ENCODE measurements at places on chromosomes 3 and 15.
A peak's percentile ranks its signal among the peaks of the same experiment; 100 is the strongest.

- no peak for DNase-seq
Measured at GRCh38 chr3:106086636-106087035, 217.8 kb upstream of the CBLB start.

- DNase-seq = peak; percentile 85
Measured at GRCh38 chr3:13896473-13897154, 16.7 kb upstream of the WNT7A start.

DNA sequence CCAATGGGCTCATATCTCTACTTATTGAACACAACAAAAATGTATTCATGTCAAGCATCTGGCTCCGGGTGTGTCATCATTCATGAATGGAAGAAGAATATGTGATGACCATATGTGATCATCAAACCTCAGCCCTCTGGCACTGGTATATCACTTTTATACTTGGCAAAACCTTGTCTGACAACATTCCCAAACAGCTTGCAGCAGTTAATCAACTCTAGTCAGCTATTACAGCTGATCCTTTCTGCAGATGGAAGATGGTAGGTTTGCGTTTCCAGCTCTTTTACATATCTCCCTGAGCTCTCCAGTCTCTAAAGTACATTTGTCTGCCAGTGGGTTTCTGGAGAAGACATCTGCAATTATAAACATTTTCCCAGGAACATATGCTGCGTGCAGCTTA is 6.6 kb downstream of the PLSCR5 start:
- DNase-seq = no peak

- no peak for DNase-seq
Measured at GRCh38 chr15:95327661-95328060, 1002.8 kb upstream of the NR2F2 start.

DNA sequence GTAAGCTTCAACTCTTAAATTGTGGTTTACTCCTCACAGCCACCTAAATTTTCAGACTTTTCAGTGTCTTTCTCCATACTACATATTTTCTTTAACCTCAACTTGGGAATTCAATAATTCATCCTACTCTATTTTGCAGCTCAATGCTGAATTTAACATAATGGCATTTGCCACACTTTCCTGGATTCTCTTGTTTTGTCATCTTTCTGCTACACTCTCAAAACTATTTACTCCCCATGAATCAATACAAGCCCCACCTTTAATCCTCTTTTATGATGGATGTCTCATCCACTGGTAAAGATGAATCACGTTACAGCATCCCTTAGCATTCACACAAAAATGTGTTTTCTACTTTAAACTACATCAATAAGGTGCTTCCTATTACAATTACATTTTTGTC is 19.6 kb upstream of the CHMP2B start:
- no peak for DNase-seq

- DNase-seq = no peak
Measured at GRCh38 chr15:52326756-52327155, 31.2 kb upstream of the MYO5C start.

- DNase-seq = no peak
Measured at GRCh38 chr3:28290863-28291300, 49.5 kb downstream of the CMC1 start.

- no peak for DNase-seq
Measured at GRCh38 chr15:75815811-75816719, 27.2 kb upstream of the UBE2Q2 start.

- DNase-seq = no peak
Measured at GRCh38 chr3:162760789-162761188, 1264.2 kb downstream of the OTOL1 start.

DNA sequence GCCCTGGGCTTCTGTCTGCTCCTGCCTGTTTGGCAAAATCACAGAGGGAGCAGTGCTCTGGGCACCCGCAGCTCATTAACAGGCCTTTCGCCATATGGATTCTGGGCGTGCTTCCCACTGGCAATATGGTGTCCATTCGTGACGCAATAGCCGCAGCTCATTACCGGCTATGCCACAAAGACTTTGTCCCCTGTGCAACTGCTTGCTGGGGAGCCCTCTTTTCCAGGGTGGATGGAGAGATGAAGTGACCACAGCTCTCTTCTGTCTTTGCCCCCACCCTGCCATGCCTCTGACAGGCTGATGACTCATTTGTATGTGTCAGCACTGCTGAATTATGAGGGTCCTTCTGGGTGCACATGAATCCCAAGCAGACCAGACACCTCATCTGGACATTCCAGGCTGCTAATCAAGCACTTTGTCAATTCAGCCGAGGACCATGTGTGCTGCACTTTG is 214.3 kb upstream of the FEZF2 start:
- no peak for DNase-seq

GRCh38 chr3:183410759-183411158 is 17.7 kb downstream of the MCF2L2 start:
- peak; percentile 28 for DNase-seq

- DNase-seq = no peak
Measured at GRCh38 chr3:16813336-16813735, 71.4 kb upstream of the PLCL2 start.

GRCh38 chr3:62405135-62405534 is 31.8 kb upstream of the FEZF2 start:
- DNase-seq = no peak

DNA sequence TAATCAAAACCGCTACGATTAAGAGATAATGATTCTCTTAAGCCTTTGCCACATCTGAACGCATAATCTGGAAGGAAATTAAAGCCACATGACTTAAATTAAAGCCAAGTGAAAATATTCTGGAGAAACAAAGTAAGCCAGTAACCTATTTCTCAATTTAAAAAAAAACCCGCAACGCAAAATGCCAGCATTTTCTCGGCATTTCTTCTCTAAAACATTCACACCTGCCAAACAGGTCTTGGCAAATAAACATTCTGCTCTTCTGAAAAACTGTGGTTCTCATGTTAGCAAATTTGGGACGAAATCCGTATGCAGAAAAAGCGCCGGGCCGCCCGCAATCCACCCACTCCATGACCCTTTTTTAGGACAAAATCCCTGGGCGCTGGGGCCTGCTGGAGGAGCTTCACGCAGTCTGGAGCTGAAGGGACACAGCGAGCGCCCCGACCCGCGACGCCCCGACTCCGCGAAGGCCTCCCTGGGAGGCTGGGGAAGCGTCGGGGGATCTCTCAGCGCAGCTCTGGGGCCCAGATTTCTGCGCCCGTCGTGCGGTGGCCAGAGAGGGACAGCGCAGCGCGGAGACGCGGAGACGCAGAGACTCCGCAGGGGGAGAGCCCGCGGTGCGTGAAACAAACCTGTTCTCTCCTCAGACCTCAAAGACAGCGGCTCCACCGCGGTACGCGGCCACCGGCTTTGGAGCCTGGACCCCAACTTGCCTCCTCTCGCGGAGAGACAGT is 471 bp downstream of the NKIRAS1 start:
- DNase-seq = no peak

DNA sequence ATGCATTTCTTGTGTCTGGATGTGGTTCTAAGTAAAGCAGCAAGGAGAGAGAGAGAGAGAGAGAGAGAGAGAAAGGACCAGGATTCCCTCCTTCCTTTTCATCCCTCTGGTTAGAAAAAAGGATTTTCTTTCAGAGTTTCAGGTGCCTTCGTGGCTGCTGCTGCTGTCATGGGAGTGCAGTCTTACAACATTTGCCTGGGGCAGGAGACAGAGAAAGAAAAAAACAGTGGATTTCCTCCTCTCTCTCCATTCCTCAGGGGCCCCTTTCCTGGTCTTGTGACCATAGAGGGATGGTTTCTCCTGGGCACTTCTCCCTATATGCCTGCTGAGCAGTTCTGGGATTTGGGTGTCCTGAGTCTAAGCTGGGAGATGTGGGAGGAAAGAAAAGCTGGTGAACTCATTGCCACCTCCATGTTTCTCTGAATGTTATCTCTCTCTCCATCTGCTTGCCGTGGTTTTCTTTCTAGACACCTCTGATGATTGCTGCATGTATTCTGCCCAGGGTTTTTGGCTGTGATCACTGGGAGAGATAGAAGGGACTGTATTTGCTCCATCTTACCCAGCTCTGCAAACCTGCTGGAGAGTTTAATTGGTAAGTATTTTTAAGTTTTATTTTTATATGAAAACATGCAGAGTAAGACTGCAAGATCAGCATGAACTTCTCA is 142.4 kb upstream of the RGMA start:
- DNase-seq = no peak

GRCh38 chr3:71228156-71228866 is 355.2 kb downstream of the FOXP1 start:
- no peak for DNase-seq

GRCh38 chr3:128273109-128273840 is 120.0 kb downstream of the EEFSEC start:
- no peak for DNase-seq

GRCh38 chr15:39587096-39587721 is 6.3 kb downstream of the THBS1 start:
- no peak for DNase-seq

GRCh38 chr15:77024273-77025082 is 29.6 kb downstream of the PSTPIP1 start:
- peak; percentile 62 for DNase-seq

DNA sequence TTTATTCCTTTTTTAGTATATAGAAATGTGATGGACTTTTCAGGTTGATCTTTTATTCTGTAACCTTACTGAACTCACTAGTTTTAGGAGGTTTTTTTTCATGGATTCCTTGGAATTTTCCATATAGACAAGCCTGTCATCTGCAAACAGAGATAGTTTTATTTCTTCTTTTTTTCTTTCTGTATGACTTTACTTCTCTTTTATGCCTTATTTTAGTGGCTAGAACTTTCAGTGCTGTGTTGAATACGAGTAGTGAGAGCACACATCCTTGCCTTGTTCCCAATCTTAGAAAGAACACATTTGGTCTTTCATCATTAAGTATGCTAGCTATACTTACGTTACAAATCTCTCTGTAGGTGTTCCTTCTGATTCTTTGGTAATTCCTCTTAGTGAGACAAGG is 336.5 kb downstream of the PTPRG start:
- DNase-seq = no peak

DNA sequence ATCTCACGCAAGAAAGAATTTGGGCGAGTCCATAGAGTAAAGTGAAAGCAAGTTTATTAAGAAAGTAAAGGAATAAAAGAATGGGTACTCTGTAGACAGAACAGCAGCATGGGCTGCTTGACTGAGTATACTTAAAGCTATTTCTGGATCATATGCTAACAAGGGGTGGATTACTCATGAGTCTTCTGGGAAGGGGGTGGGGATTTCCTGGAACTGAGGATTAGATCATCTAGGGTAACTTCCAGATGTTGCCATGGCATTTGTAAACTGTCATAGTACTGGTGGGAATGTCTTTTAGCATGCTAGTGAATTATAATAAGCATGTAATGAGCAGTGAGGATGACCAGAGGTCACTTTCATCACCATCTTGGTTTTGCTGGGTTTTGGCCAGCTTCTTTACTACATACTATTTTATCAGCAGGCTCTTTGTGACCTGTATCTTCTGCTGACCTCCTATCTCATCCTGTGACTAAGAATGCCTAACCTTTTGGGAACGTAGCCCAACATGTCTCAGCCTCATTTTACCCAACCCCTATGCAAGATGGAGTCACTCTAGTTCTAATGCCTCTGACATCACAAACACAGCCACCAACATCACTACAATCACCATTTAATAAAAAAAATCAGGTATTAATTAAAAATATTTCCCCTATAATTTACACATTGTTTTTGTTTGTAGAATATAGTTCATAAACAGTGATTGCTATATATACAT is 890.7 kb upstream of the EPHA6 start:
- no peak for DNase-seq

DNA sequence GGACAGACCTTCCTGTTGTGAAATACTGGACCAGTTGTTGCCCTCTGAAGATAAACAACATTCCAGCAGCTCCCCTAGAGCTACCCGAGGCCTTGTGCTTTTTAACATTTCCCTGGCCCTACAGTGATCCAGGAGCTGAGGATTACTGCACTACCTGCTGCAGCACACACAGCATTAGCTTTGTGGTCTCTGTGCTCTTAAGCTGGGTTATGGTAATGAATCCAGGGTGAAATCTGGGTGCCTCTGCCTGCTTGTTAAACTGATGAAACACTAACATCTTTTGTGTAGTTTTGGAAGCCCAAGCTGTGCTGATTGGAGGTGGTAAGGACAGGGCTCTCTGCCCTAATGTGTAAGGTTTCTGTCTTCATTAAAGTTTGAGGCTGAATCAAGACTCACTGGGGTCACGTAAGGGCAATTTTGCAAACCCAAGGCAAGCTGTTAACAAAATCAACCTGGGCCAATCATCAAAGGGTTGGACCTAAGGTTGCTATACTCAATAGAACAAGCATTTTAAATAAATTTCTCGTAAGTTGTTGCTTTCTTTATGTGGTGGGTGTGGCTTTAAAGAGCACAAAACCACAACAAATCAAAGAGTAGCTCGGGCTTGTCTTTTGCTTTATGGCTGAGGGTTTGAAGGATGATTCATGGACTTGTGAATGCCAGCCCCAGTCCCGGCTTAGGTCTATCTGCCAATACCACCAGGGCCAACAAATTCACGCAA is 183.9 kb downstream of the TPRG1 start:
- no peak for DNase-seq

DNA sequence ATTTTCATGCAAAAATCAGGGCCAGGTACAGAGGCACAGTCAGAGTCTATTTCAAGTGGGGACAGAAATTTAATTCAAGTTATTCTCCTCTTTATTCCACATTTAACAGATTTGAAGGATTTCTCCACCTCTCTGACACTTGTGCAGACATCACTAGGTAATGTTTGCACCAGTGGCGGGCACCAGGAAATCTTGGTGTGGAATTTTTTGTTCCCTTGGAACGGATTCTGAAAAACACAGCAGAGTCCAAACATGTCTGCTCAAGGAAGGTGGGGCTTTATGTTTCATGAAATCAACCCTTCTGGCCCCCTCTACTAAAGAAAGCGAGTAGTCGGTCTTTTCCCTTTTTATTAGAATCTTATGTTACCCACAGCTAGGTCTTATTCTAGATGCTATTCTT is 271.2 kb upstream of the MDFIC2 start:
- DNase-seq = no peak

DNA sequence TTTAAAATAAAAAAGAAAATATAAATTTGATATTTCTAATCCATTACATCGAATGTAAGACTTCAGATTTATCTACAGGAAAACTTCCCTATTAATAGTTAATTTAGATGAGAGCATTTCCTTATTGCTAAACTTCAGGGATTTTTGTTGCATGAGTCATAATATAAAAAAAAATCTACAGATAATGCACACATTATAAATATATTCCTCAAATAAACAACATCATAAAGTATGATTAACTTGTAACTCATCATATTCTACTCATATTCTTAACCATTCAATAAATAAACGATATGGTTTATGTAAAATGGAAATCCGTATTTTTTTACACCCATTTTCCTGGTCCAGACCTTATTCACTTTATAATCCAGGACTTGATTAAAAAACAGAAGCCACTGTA is 477.0 kb downstream of the EPHA3 start:
- DNase-seq = no peak

DNA sequence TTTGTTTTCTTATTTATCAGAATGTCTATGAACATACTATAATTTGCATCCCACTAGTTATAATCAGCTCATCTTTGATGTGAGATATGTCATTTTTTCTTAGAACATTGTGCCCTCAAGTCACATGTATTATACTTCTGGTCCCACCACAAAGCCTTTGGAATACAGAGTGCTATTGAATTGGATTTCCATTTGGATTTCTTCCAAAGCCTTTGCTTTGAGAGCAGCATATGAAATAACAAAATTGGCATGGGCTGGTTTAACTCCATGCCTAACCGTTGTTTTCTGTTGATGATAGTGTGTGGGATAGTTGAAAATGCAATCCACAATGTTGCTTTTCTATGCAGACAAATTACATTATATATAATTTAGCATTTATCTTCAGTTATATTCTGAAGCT is 284.5 kb upstream of the PLSCR5 start:
- DNase-seq = no peak

- peak; percentile 40 for DNase-seq
Measured at GRCh38 chr3:149245738-149246451, 24.3 kb upstream of the CP start.

GRCh38 chr3:59185591-59186369 is 136.0 kb upstream of the CFAP20DC start:
- no peak for DNase-seq
